HFF-Myc (cell line): ENCODE measurements at places on chromosomes 11 and 22.

GRCh38 chr11:107331728-107332127 is 125.9 kb downstream of the CWF19L2 start:
- no peak for DNase-seq

GRCh38 chr11:130050257-130050656 is 19.4 kb upstream of the APLP2 start:
- DNase-seq: no peak

- no peak for DNase-seq
Measured at GRCh38 chr11:88015170-88015569, 160.1 kb downstream of the RAB38 start.

- DNase-seq: no peak
Measured at GRCh38 chr11:115199481-115200069, 304.6 kb downstream of the CADM1 start.

DNA sequence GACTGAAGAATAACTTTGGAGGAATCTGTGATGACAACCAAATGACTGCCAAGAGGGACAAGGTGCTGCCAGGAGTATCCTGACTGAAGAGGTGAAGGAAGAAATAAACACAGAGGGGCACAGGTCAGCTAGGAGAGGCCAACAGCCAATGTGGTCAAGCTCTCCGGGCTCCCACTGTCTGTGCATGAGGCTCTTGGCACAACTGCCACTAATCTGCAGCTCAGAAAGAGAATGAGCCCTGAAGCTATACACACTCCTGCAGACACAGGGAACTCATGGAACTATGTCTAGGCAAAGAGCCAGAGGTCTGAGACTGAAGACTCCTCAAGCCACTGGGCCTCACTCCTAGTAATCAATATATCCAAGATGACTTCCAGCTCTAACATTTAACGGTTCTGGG is 7.0 kb downstream of the THRSP start:
- DNase-seq: no peak

DNA sequence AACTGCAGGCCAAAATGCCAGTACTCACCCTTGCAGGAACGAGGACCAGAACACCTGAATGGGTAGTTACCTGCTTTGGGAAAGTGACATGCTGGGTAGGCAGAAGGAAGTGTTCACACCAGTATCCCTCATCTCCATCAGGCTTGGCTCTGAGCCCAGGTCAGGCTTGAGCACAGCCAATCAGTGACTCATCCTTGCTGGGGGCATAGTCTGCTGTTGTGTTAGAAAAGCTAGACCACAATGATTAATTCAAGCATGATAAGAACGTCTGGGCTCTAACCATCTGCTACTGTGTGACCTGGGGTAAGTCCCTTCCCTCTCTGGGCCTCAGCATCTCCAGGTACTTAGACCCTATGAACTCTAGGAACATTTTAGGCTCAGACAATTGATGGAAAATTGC is 450.4 kb downstream of the MIAT start:
- peak; percentile 67 for DNase-seq

GRCh38 chr22:37498289-37498909 is 12.2 kb upstream of the MFNG start:
- no peak for DNase-seq

- DNase-seq: no peak
Measured at GRCh38 chr11:11502263-11502861, 119.4 kb downstream of the GALNT18 start.

- DNase-seq: no peak
Measured at GRCh38 chr11:12540075-12540680, 134.0 kb upstream of the TEAD1 start.

DNA sequence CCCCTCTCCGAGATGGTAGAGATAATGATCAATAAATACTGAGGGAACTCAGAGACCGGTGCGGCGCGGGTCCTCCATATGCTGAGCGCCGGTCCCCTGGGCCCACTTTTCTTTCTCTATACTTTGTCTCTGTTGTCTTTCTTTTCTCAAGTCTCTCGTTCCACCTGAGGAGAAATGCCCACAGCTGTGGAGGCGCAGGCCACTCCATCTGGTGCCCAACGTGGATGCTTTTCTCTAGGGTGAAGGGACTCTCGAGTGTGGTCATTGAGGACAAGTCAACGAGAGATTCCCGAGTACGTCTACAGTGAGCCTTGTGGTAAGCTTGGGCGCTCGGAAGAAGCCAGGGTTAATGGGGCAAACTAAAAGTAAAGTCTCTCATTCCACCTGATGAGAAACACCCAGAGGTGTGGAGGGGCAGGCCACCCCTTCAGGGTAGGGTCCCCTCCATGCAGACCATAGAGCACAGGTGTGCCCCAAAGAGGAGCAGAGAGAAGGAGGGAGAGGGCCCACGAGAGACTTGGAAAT is 43.2 kb downstream of the IGLL1 start:
- DNase-seq: no peak

DNA sequence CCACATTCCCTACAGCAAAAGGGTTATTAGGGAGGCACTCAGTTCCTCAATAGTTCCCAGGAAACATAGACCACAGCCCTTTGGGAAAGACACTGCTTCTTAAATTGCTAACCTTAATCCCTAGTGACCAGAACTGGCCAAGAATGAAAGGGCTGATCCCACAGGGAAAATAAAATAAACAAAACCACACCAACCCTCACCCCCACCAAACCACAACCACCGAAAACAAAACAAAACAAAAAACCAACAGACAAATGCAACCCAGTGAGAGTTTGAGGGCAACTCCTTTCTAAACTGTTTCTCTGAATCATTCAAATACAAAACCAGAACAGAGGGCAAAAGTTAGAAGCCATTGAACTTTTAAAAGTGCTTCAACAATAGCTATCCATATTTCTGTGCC is 57.2 kb downstream of the NAV2 start:
- no peak for DNase-seq

DNA sequence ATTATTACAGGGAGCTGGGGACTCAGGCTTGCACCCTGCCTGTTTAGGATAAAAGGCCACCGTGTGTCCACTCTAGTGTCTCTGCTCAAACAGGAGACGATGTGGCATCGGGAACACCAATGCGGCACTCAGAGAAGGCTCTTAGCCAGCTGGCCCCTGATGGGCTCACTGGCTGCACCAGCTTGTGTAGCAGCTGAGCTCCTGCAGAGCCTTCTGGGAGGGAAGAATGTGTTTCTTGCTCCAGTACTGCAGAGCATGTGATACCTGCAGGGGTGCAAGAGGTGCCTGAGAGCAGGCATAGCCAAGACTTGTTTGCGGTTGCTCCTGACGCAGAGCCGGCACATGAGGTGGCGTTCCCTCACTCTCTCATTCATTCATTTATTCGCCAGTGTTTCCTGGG is 44.4 kb upstream of the KCNQ1OT1 start:
- no peak for DNase-seq

- no peak for DNase-seq
Measured at GRCh38 chr11:15227011-15227410, 112.3 kb downstream of the INSC start.

GRCh38 chr11:12143461-12144258 is 33.3 kb downstream of the MICAL2 start:
- no peak for DNase-seq

GRCh38 chr11:58301576-58301975 is 33.5 kb upstream of the OR10W1 start:
- DNase-seq: no peak

- no peak for DNase-seq
Measured at GRCh38 chr11:126282736-126283591, at the start of gene TIRAP. TSS of gene TIRAP (plus strand) at chr11:126283093. CDS start at chr11:126290895, 7,802 bp downstream.

DNA sequence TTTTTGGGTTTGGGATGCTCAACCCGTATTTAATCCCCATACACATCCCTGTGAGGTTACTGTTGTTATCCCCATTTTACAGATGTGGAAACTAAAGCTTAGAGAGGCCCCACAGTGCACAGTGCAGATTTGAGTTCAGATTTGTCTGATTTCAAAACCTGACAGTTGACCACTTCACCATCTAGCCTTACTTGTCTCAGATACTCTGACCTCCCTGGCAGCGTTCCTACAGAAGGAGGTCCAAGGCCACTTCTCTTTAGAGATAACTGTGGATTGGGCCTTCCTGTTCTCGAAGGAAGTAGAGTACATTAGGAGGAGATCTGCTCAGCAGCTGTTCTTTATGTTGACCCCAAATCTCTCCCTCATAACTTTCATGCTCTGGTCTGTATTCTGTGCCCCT is 46.7 kb upstream of the CTTN start:
- DNase-seq: no peak

- no peak for DNase-seq
Measured at GRCh38 chr11:106745941-106746340, 272.3 kb downstream of the GUCY1A2 start.

DNA sequence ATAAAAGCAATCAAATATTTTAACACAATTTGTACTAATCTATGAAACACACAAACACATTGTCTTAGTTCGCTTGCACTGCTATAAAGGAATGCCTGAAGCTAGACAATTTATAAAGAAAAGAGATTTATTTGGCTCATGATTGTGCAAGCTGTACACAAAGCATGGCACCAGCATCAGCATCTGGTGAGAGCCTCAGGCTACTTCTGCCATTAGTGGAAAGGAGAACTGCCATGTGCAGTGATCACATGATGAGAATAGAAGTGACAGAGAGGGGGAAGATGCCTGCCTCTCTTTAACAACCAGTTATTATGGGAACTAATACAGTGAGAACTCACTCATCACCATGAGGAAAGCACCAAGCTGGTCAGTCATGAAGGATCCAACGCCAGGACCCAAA is 105.1 kb downstream of the GUCY1A2 start:
- DNase-seq: no peak

DNA sequence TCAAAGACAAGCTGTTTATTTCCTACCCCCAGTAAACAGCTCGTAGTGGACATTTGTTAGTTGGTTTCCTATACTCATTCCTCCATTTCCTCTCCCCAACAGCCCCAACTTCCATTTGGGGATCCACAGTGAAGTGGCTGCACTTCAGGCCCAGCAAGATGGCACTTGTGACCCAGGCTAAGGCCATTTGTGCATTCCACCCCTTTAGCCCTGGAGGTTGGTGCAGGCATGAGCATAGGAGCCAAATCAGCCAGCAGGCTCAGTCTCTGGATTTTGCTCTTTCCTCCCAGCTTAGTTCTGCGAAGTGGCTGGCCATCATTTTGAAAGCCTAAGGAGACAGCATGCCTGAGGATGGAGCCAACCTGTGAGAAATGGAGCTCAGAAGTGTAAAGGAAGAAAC is 122.9 kb downstream of the MPPED2 start:
- DNase-seq: no peak

DNA sequence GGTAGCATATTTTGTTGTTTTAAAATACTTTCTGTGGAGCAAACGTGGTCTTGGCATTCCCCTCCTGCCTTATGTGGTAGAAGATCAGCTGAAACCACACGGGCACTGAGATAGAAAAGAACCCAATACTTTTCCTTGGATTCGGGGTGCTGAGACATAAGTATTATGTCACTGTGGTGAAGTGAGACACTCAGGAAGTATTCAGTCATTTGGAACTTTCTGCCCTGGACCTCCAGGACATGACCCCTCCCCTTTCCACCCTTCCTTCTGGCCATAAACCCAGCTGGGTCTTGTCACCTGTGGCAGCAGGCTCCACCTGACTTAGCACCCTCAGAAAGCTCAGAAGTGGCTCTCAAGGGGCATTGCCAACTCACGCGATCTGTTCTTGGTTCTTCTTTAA is 123.4 kb downstream of the SWAP70 start:
- DNase-seq: no peak

DNA sequence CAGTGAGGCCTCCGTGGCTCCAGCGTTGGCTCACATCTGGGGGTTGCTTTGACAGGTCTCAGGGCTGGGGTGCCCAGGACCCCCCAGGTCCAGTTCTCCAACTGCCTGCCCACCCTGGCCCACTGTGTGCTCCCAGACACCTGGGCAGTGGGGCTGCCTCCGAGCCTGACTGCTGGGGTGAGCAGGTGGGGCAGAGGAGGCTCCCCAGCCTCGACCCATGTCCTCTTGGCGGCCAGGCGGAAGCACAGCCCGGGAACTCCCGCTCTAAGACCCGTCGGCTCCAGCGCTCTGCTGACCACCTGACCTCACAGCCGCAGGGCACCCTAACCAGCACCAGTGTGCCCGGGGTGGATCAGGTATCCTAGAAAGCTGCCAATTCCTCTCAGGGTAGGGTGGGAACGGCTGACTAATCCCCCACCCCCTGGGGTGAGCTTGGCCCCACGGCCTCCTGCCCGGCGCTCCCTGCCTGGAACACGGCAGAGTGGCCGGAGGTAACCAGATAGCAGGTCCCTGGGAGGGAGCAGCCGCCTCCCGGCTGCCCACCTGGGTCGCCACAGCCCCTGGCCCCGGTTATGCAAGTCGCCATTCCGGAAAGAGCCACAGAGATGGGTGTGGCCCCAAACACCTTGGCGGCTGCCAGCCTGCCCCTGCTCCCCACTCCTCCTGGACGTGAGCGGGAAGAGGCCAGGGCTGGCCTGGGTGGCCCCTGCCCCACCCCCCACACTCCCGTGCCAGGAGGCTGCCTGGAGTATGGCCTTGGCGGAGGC is 19.2 kb upstream of the MUC5B start:
- no peak for DNase-seq

DNA sequence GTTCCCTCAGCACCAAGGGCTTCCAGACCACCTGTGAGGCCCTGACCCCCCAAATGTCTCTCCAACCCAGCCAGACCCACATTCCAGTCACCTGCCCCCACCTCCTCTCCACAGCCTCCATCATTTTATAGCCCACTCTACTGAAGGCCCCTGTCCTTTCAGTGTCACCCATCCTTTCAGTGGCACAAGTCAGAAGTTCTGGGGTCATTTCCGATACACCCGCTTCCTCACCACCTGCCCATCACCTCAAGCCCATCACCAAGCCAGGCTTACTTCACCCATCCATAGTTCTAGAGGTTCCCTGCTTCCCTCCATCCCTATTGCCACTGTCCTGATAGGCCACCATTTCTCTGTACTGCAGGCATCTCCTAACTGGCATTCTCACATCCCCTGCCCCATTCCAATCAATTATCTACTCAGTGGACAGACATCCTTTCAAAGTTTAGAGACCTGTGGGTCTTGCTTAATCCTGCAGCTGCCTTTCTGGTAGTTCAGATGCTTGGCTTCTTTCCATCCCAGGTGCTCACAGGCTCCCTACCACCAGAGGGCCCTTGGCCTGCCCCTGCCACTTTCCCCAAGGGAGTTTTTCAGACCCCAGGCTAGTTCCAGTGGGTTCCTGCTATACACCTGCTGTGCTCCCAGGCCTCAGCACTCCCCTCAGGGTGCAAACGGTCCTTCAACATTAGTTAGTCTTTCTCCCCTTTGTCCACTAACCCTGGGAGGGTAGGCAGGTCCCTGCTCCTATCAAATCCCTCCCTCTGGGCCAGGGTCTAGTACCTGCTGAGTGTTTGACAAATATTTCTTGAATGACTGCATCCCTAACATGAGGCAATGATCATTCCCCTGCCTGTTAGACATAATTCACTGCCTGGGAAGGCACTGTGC is 7.6 kb downstream of the KCNQ1OT1 start:
- DNase-seq: no peak
